ENCODE measurements at places on chromosomes 3 and 15.

- no peak for DNase-seq
Measured at GRCh38 chr3:151201051-151201730, 1.8 kb downstream of the GPR171 start.

- no peak for DNase-seq
Measured at GRCh38 chr3:70951316-70951715, 632.2 kb downstream of the FOXP1 start.

DNA sequence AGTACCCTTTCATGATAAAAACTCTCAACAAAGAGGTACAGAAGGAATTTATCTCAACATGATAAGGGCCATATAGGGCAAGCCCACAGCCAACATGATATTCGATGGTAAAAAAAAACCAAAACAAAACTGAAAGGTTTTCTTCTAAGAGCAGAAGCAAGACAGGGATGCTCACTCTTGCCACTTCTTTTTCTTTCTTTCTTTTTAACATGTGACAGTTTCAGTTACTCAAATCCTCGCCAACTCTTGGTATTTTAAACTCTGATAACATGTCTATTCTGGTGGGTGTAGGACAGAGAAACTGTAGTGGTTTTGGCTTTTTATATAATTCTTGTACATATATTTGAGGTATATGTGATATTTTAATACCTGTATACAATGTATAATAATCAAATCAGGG, 74.0 kb upstream of the NMNAT3 start:
- DNase-seq = no peak

GRCh38 chr15:80060356-80061006, 1.0 kb downstream of the ZFAND6 start:
- no peak for DNase-seq

DNA sequence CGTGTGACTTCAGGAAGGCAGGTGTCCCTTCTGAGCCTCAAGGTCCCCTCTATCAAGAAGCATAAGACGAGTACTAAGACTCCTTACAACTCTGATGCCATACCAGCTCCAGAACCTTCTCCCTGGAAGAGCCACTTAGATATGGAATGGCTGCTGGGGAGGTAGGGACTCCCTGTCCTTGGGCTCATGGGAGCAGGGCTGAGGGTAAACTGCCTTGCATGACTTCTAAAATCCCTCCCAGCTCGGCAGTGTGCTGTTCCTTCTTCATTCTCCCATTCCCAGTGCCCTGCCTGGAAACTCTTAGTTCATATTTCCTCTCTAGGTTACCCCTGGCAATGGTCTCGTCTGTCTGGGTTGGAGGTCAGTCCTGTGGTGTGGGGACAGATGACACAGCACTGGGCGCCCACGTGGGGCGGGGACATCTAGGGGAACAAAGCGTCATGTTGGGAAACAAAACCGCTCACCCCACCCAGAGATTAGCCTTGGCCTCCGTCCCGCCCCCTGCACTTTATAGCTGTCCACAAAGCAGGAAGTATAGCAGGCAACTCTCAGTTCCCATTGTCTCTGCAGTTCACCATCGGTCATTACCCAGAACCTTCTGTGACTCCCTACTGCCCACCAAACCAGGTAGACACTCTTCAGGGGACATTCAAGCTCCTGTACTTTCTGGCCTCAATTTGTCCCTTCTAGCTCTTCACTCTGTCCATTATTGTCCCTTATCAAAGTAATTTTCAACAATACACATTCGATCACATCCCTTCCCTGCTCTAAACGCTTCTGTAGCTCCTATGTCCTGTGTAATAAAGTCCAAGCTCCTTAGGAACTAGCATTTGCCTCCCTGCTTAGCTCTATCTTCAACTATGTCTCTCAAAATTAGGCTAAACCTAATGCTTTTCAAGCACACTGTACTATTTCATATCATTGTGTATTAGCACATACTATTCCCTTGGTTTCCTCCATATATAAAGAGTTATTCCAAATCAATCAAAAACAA, 73.8 kb downstream of the IQSEC1 start:
- DNase-seq = no peak

GRCh38 chr3:46883054-46883829, 5.7 kb downstream of the PTH1R start:
- no peak for DNase-seq

- no peak for DNase-seq
Measured at GRCh38 chr3:124383051-124383450, 347.2 kb upstream of the UMPS start.

DNA sequence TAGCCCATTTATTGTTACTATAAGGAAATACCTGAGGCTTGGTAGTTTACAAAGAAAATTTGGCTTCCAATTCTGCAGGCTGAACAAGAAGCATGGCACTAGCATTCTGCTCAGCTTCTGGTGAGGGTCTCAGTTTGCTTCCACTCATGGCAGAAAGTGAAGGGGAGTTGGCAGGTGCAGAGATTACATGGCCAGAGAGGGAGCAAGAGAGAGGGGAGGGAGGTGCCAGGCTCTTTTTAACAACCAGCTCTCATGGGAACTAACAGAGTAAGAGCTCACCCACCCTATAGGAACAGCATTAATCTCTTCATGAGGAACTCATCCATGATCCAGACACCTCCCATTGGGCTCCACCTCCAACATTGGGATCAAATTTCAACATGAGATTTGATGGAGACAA, 437.9 kb downstream of the CHL1 start:
- no peak for DNase-seq

- no peak for DNase-seq
Measured at GRCh38 chr3:190180268-190180667, 59.6 kb upstream of the P3H2 start.

DNA sequence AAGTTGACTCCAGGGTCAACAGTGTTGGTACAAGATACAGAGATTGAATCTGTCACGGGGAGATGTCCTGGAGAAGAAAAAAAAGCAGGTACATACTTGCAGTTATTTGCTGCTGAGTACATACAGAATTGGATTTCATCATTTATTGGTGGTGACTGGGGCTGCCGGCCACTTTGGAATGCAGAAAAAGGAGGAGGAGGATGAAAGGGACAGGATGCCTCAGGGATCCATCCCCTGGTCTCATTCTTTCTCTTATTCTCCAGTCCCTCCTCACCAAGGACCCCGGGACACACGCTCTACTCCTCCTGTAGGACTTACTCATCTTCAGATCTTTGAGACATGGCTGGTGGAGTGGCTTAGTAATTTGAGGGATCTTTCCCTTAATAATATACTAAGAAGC, 30.0 kb upstream of the MEIS2 start:
- no peak for DNase-seq

DNA sequence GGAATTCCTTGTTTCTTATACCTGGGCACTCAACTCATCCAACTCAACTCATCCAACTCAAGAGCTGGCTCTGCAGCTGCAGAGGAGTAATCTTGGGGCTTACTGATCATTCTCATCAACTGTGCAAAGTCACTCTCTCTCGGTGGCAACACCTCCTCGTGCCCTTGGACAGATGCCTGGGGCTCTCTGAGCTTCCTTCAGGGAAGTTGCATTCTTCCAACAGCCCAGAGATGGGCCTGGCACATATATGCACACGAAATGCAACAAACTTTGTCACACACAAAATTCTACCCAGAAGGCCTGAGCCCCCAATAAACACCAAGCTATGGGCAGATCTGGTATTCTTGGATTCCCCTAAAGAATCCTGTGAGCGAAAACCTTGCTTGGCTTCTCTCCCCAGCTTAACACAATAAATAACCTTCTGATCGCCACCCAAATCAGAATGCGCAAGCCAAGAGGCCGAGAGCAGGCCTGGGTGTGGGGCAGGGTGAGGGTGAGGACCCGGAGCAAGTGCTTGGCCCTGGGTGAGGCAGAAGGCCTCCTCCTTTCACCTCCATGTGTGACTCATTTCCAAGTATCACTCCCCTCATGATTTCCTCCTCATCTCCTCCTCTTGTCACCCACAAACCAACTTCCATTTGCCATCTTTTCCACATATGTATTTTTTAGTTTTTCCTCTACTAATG, 15.4 kb downstream of the TGM5 start:
- DNase-seq = no peak

DNA sequence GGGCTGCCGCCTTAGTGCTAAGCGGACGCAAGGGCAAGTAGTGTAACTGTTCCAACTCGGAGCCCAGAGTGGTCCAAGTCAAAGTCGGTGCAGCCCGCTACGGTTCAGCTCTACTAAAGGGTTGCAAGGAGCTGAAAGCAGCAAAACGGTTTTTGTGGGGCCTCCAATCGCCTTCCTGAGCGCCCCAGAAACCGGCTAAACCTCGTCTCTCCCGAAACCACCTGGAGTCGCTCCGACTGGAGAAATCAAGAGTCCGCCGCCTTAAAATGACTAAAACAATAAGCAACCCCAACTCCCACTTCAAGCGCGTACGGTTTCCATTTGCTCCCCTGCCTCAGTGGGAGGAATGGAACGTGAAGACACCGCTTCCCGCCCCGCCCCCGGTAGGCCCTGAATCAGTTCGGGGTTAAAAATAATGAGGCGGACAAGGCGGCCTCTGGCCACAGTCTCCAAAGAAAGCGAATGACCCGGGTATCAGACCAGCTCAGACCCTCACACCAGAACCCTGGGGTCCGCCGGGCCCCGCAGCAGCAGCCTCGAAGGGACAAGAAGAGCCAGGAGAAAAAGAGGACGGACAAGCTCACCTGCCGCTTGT, 401 bp downstream of the SEC11A start:
- peak; percentile 38 for DNase-seq

DNA sequence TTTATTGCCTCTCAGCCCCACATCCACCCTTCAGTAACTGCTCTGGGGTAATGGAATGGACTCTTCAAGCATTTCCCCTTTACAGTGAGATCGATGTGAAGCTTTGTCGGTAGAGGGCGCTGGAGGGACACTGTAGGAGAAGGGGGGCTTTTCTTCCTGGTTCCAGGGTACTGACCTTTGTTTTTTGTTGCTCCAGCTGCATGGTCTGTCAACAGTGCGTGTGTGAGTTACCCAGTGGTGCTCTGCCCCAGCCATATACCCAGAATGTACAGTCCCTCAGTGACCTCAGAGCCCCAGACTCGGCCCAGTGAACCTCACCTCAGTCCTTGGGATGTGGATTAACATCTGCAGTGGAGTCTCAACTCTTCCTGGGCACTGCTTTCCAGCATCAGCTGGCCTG, 180.3 kb upstream of the TSC22D2 start:
- DNase-seq = peak; percentile 1

GRCh38 chr3:170387950-170388349, 30.4 kb downstream of the SKIL start:
- DNase-seq = no peak

DNA sequence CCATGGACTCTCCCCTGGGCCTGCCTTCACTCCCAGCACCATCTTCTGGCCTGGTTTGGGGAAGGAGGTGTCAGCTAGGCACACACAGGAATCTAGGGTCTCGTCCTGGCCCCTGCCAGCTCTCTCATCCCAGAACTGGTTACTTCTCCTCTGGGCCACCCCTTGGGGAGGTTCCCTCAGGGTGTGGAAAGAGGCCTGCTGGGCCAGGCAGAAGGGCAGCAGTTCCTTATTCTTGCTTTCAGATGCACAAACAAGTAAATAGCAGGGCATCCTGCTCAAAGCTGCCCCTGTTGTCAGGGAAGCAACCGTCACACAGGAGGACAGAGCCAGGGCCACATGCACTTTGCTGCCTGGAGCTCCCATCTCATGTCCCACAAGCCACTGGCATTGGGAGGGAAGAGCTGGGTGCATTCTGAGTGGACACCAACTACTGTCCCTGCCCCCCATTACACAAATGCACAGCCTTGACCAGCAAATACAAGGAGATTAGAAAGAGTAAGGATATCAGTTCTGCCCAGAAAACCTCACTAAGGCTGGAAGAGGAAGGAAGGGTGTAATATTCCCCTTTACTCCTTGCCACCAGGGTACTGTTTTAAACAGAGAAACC, 108.8 kb upstream of the HACD2 start:
- DNase-seq = no peak

GRCh38 chr3:108442281-108442680, 68.1 kb downstream of the MYH15 start:
- no peak for DNase-seq

DNA sequence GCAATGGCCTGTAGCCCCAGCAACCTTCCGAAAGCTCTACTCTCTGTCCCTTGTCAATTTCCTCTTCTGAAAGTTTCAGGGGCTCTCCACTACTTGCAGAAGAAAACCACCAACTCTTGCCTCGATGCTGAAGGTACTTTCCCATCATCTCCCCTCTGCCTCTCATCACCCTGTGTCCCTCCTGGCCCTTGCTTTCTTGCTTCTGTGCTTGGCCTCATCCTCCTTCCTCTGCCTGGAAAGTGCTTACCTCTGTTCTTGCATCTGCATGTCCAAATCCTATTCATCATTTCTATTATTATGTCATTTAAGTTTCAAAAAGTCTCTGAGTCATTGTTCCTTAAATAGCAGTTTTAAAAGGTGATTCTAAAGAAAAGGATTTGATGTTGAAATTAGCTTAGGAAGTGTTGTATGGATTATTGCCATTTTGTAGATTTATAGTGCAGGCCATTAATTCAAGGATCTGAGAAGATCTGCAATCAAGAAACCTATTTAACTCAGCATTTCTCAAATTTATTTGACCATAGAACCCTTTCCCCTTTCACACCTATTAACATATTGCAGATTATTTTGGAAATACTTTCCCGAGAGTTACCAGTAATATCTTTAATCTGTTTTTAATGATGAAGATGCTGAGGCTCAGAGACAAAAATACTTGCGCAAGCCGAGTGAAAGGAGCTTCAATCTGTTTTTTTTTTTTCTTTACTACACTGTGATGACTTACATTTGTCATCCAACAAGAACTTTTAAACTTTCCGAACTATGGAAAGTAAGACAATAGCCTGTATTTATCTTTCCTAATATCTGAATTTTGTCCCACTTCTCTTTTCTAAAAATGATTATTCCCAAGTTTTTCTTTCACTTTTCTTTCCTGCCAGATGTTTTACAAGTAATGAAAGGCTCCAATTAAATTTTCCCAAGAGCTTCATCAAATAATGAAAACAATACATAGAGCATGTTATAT, 22.3 kb upstream of the CFAP161 start:
- DNase-seq = no peak

- no peak for DNase-seq
Measured at GRCh38 chr3:56196700-56197099, 271.6 kb downstream of the ERC2 start.

- DNase-seq = no peak
Measured at GRCh38 chr15:44034933-44035624, 160.0 kb downstream of the FRMD5 start.

DNA sequence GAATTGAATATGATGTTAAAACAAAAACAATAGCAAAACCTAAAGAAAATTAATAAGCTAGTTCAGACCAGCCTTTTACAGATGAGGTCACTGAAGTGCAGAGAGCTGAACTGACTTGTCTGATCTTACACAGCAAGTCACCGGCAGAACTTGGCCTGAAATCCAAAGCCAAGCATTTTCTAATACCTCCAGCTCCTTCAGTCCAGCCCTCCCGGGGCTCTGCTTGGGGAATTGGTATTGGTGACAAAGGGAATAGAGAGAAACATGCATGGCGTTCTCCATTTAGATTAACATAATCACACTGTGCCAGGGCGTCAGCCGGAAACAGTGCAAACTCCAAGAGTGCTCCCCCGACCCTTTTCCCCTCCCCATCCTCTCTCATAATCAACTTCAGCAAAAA, 14.1 kb upstream of the ZSCAN2 start:
- DNase-seq = no peak

GRCh38 chr3:42188376-42188775, 77.6 kb downstream of the CCK start:
- no peak for DNase-seq

- no peak for DNase-seq
Measured at GRCh38 chr3:188956839-188957489, 214.8 kb upstream of the TPRG1 start.

- DNase-seq = no peak
Measured at GRCh38 chr3:59608356-59608755, 558.5 kb upstream of the CFAP20DC start.
